ENCODE measurements at places on chromosomes 16 and 17. TPM values are rescaled to one million over a fixed set of nuclear protein-coding genes. Genes with fewer than 3 reads are reported as not detected.
A peak's percentile ranks its signal among the peaks of the same experiment; 100 is the strongest.

DNA sequence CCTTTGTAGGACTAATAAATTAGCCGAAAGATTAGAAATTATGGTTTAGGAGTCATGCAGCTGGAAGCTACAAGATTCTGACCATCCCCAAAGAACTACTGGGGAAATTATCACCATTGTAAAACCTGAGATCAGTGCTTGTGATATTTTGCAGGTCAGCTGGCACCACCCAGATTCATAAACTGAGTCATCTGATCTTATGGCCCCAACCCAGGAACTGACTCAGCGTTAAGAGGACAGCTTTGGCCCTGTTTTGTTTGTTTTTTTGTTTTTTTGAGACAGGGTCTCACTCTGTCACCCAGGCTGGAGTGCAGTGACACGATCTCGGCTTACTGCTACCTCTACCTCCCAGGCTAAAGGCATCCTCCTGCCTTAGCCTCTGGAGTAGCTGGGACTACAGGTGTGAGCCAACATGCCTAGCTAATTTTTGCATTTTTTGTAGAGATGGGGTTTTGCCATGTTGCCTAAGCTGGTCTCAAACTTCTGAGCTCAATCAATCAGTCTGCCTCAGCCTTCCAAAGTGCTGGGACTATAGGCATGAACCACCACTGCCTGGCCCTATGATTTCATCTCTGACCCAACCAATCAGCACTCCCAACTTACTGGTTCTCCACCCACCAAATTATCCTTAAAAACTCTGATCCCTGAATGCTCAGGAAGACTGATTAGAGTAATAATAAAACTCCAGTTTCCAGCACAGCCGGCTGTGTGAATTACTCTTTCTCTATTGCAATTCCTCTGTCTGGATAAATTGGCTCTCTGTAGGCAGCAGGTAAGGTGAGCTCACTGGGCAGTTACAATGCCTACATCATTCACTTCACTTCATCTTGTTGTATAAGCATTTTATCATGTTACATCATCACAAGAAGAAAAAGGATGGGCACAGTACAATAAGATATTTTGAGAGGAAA is 79.4 kb upstream of the KSR1 start:
- DNase-seq = no peak

DNA sequence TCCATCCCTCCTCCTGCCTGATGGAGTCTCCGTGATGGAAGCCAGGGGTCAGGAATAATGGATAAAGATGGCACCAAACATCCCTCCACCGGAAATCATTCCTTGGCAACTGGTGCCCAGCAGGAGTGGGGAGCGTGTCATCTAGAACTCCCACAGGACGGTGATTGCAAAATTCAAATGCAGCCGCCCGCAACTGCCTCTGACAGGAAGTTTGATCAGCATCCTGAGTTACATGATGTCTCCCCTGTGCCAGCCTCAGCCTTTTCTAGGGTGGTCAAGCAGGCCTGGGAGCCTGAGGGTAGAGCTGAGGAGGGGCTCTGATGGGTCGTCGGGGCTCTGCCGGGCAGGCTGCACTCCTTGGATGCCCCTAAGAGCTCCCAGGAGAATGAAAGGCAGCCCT is 52.8 kb downstream of the GSG1L start:
- DNase-seq = peak; percentile 21

DNA sequence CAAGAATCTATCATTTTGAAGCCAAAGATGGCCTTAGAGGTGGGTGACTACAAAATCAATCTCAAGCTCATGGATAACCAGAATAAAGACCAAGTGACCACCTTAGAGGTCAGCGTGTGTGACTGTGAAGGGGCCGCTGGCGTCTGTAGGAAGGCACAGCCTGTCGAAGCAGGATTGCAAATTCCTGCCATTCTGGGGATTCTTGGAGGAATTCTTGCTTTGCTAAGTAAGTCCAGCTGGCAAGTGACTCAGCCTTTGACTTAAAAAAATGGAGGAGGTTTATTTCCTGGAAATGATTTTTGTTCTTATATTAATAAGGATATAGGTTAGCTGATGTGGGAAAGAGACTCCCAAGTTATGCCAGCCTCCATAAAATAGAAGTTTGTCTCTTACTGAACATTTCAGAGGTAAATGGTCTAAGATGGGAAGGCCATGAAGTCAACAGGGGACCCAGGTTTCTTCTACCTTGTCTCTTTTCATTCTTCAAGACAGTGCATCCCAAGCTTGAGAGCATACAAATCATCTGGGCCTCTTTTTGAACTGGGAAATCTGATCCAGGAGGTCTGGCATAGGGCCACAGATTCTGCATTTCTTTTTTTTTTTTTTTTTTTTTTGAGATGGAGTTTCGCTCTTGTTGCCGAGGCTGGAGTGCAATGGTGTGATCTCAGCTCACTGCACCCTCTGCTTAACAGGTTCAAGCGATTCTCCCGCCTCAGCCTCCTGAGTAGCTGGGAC is 19.8 kb upstream of the TANGO6 start:
- peak; percentile 37 for DNase-seq

- DNase-seq = no peak
These were observed 66.1 kb downstream of the AXIN2 start for GRCh38 chr17:65495122-65496055.

DNA sequence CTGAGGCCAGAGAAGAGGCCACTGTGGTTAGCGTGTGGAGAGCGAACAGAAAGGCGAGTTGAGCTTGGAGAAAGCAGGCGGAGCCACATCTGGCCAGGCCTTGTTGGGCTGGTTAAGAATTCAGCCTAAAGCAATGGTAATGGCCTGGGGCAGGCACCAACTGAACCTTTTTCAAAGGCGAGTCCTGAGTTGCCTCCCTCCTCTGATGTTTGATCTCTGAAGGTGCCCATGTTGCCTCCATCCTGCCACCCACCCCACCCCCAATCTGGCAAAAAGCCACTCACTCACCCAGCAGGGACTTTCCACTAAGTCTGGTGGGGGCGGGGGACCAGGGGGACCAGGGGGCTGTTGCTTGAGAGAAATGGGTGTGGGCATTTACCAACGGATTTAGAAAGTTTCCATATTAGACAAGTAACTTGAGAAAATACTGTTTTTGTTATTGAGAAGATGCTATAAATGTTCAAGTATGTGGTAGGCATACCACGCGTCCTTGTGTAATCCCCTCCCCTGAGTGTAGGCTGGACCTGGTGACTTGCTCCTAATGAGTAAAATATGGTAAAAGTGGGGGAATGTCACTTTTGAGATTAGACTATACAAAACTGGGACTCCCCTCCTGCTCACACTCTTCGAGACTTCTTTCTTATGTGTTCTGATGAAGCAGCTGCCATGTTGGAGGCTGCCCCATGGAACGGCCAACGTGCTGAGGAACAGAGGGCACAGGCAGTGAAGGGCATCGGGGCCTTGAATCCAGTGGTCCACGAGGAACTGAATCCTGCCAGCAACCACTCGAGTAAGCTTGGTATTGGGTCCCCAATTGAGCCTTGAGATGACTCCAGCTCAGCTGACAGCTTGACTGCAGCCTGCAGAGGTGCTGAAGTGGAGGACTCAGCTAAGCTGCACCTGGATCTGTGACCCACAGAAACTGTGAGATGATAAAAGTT is 29.9 kb upstream of the TNS4 start:
- no peak for DNase-seq

- DNase-seq = no peak
These were observed 1.9 kb upstream of the PRRT2 start for GRCh38 chr16:29809850-29810698.

- DNase-seq = no peak
These were observed at the start of gene USP22 for GRCh38 chr17:21042458-21043295. Gene USP22, minus strand, starts transcription at chr17:21043011. Its CDS starts 176 bp downstream, at chr17:21042835.

- DNase-seq = peak; percentile 40
These were observed 4.9 kb downstream of the MYH1 start for GRCh38 chr17:10513299-10514067.

DNA sequence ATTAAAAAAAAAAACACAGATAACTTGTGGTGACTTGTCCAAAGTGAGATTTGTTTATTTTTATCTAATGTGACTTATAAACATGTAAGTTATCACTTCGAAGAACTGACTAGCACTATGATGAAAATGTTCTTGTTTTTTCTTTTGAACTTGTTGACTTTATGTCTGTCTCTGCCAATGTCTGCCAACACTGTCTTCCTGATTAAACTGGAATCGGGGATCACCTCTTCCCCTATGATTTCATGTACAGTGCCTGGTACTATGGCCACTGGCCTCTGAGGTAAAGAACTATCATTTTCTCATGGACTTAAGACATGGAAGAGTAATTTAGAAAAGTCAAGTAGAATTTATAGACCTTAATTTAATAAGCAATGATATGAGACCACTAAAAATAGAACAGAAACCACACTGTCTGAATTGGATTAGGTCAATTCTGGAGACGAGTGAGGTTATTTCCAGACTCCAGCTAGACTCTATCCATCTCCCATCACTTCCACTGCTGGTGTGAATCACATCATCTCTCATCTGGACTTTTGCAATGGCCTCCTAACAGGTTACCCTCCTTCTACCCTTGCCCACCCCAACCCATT is 8.9 kb downstream of the C17orf78 start:
- DNase-seq = no peak

GRCh38 chr17:2563543-2563942 is 29.9 kb upstream of the PAFAH1B1 start:
- no peak for DNase-seq

- DNase-seq = no peak
These were observed 40.3 kb downstream of the PLD6 start for GRCh38 chr17:17165666-17166308.

DNA sequence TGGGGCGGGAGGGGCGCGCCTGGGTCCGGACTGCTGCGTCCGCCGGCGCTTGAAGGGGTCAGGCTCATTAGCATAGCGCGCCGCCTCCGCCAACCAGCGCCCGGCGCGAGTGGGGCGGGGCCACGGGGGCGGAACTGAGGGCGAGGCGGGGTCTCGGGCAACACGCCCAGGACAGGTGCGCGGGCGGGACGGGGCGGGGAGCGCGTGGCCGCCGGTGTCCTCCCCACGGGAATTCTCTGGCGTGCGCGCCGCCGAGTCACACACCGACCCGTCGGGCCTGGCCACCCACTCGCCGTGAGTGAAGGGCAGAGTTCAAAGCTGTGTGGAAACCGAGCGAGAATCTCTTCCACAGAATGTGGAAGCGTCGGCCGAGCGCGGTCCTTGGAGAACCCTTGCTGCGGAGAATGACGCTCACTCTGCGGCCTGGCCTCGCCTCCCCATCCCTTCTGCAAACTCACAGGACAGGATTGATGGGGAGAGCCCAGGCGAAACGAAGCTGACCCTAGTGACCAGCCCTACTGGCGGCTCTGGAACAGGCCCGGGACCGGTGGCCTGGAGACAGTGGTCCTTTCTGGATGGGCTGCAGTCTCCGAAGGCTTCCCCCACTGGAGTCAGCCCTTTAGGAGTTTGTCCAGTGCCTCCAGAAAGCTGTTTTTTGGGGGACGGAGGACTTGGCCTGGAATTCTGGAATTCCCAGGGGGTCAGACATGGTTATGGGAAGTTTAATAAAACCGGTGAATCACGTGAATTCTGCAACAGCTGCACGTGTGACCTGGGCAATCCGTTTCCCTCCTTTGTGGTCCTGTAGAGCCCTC is at the start of gene SNAI3:
TSS of gene SNAI3 (minus strand) at position 69 of the 815 bp plus-strand sequence. CDS start 101 bp downstream, outside the sequence.
- peak; percentile 47 for DNase-seq

DNA sequence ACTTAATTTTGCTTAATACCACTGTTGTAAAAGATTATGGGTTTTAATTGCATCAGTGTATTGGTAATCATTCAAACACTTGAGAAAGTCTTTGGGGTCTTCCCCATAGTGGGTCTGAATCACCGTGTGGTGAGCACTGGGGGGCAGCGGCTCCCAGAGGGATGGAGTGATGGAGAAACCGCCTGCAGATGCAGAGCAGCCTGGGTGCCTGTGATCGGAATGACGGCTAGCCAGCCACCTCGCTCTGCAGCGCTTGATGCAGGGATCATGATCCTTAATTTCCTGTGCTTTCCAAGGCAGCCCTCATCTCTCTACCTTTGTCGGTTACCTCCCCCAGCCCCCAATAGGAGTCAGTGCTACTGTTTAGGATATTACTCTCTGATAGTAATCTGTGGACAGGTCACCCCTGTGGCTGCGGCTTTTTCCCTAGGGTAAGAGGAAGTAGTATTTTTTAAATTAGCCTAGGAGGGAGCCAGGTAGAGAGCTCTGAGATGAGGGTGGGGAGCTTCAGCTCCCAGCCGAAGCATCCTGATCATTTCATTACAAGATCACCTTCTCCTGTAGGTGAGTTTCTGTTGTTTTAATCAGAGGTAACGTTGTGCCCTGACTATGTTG is 135.6 kb downstream of the MSI2 start:
- DNase-seq = no peak

DNA sequence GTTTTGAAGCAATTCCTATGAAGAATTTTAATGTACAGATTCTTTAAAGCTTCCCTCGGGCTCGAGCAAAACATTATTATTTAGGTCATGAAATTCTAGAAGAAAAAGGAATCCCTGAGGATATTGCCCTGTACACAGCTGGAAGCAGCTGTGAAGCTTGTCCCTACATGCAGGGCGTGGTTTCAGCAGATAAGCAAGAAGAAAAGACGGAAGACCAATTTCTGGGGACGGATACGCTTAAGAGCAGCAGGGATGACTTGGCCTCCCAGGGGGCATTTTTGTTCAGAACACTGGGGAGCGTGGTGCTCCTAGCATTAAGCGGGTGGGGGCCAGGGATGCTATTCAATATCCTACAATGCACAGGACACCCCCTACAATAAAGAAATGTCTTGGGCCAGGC is 34.3 kb downstream of the LITAF start:
- DNase-seq = no peak

GRCh38 chr17:79036596-79036995 is 12.6 kb downstream of the C1QTNF1 start:
- peak; percentile 91 for DNase-seq

- DNase-seq = peak; percentile 71
These were observed 13.1 kb upstream of the SREBF1 start for GRCh38 chr17:17849845-17850373.

DNA sequence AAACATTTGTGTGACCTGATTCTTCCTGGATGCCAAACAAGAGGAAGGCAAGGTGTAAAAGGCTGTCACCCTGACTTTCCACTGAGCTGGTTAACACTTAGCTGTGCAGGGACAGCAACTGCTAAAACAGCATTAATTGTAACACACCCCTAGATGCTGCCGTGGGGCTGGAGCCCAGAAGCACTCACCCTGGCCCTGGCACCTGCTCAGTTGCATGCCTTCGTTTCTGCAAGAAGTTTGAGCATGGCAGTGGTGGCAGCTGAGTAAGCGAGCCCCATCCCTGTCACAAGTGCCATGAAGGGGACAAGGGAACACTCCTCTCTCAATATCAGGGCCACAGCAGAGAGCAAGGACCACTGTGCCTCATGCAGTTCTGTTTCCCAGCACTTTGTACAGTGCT is 330.2 kb downstream of the TMEM114 start:
- no peak for DNase-seq

KRTAP4-4 gene
- total RNA-seq = not detected

SLC5A11 gene
- total RNA-seq = 0.50 TPM

CD79B gene
- 1.1 TPM for total RNA-seq

CDR2L gene
- 5.8 TPM for total RNA-seq

DERL2 gene
- total RNA-seq = 43.2 TPM

DPEP1 gene
- total RNA-seq = not detected

TP53TG3B gene
- total RNA-seq = not detected

TIGD7 gene
- total RNA-seq = 5.4 TPM

TBC1D3G gene
- total RNA-seq = not detected

BAIAP3 gene
- 1.3 TPM for total RNA-seq

TEKT1 gene
- total RNA-seq = not detected

NOL11 gene
- total RNA-seq = 105 TPM

ZDHHC1 gene
- total RNA-seq = 3.2 TPM

CLDN7 gene
- not detected for total RNA-seq

MT1M gene
- not detected for total RNA-seq
